ENCODE measurements at places on chromosomes 2 and 18.

DNA sequence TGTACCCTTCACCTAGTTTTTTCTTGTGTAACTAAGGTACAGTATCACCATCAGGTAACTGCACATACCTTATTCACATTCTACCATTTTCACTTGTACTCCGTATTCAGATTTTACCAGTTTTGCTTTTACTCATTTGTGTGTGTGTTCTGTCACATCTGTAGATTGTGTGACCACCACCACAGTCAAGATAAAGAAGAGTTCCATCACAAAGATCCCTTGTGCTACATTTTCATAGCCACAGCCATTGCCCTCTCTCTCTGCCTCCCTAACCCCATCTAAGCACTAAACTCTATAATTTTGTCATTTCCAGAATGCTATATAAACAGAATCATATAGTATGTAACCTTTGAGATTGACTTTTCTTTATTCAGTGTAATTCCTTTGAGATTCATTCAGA lies 23.5 kb downstream of the DIS3L2 start:
- DNase-seq = no peak

DNA sequence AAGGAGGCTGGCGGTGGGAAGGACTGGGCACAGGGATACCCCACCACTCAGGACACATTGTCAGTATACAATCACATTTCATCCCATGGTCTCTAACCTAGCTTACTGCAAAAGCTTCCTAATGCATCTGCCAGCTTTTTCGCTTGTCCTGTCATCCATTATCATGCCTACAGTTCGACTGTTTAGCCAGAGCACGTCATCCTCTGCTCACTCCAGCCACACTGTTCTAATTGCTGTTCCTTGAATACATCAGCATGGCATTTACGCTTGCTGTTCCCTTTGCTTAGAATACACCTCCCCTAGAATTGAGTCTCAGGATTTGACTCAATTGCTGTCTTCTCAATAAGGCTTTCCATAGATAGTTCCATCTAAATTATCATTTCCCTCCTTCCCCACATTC lies 166.3 kb downstream of the CCDC148 start:
- no peak for DNase-seq

GRCh38 chr2:25103287-25103871 lies 61.5 kb downstream of the EFR3B start:
- DNase-seq = no peak

- no peak for DNase-seq
Observed at GRCh38 chr2:219897456-219897855, 270.0 kb downstream of the SLC4A3 start.

GRCh38 chr2:113282747-113283533 lies 4.2 kb upstream of the PAX8 start:
- no peak for DNase-seq

DNA sequence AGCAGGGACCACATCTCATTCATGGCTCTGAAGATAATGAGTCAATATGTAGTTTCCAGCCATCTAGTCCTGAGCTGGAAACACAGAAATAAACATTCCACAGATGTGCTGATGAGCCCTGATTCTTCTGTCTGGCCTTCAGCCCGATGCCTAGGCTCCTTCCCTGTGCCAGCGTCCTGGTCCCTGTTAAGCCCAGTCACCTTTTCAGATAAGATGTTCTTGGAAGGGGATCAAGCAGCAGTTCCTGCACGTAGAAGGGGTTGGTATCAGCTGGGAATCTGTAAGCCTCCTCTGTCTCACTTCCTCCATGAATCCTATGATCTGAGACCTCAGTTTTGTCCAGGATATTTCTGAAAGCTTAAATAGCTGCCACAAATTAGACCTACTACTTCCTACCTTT lies 149.3 kb downstream of the TTC32 start:
- DNase-seq = no peak

- DNase-seq = no peak
Observed at GRCh38 chr18:45951016-45951714, 16.0 kb downstream of the EPG5 start.

DNA sequence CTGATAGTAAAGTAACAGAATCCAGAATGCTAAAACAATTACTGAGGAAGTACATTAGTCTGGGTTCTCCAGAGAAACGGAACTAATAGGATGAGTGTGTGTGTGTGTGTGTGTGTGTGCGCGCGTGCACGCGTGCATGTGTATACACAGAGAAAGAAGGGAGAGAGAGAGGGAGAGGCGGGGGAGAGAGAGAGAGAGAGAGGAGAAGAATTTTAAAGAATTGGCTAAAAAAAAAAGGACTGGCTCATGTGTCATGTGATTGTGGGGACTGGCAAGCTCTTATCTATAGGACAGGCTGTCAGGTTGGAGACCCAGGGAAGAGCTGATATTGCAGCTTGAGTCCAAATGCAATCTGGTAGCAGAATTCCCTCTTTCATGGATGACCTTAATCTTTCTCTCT lies 976.2 kb upstream of the CDH2 start:
- no peak for DNase-seq

Data from stimulated activated CD4-positive, alpha-beta T cell treated with anti-CD3 and anti-CD28 coated beads, TNF-alpha, amount 100 ng/mL, for 48 hours (primary cell).